Stimulated activated CD8-positive, alpha-beta memory T cell treated with anti-CD3 and anti-CD28 coated beads, Interleukin-4, amount 100 ng/mL, for 4 hours (primary cell): ENCODE measurements at places on chromosomes 5 and 9.

GRCh38 chr9:70563431-70564204 lies 149.2 kb upstream of the KLF9 start:
- no peak for DNase-seq

- no peak for DNase-seq
These were observed 79.3 kb downstream of the PTPN3 start for GRCh38 chr9:109418827-109419226.

- DNase-seq, result no peak
These were observed 203.0 kb upstream of the TUT7 start for GRCh38 chr9:86557063-86557766.

- no peak for DNase-seq
These were observed 55.2 kb downstream of the RIC1 start for GRCh38 chr9:5684101-5684500.

- no peak for DNase-seq
These were observed 12.3 kb downstream of the PSIP1 start for GRCh38 chr9:15498246-15498995.

DNA sequence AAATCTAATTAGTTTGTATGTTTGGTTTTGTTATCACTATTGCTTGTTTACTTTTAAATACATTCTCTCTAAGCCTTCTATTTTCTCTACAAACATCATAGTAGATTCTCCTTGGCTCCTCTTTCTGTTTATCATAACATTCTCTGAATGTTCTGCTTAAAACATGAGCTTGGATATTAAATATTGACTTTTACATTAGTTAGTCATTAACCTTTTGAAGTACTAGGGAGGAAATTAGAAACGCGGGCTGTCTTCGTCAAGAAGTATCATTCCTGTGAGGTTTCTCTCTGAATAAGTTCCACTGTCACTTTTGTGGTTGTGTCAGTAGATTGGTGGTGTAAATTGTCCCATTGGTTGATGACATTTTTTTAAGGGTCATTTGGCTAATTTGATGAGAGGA lies 821.5 kb downstream of the EFNA5 start:
- no peak for DNase-seq

DNA sequence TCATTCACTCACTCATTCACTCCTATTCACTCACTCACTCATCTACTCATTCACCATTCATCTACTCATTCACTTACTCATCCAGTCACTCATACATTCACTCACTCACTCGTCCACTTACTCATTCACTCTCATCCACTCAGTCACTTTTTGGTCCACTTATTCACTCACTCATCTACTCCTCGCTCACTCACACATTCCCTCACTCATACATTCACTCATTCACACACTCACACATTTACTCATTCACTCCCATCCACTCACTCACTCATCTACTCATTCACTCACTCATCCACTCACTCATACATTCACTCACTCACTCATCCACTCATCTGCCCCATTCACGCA lies 27.7 kb downstream of the WNK2 start:
- no peak for DNase-seq

- no peak for DNase-seq
These were observed 9.0 kb upstream of the SPINK4 start for GRCh38 chr9:33230756-33231622.

DNA sequence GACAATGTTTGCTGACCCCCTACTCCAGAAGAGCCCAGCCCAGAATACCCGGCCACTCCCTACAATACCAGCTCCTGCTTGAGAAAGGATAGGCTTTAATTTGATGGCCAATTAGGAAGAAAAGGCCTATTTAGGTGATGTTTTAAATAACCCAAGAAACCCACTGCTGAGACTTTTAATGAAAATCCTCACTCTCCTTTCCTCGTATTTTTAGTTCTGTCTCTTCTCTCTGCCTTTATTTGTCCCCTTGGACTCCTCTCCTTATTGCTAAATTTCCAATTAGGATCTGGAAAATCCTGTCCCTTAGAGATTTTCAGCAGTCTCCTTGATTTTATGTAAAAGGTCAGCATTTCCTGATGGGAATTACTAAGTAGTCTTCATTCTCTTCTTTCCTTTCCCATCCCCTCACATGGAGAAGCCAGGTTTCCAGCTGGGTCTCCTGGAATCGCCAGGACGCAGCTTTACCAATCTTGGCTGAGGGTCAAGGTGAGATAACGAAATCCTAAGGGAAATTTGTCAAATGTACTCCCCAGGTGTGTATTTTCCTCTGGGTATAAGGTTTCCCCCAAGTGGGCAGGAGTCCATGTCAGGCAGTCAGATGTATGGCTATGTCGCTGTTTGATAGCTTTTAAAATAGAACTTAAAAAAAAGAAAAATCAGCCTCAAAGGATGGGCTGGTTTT lies 11.7 kb downstream of the STC2 start:
- DNase-seq, result no peak

GRCh38 chr5:64773533-64773932 lies 4.8 kb downstream of the CWC27 start:
- no peak for DNase-seq

GRCh38 chr5:29697785-29698414 lies 1495.6 kb upstream of the CDH6 start:
- no peak for DNase-seq

DNA sequence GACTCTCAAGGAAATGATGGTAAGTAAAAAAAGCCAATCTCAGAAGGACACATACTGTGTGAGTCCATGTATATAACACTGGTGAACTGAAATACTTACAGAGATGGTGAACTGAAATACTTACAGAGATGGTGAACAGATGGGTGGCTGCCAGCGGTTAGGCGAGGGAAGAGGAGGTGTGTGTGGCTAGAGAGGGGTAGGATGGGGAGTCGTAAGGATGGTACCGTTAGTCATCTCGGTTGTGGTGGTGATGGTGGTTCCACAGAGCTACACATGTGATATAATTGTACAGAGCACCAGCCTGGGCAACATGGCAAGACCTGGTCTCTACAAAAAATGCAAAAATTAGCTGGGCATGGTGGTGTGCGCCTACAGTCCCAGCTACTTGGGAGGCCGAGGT lies 113.6 kb upstream of the RAPGEF1 start:
- no peak for DNase-seq

DNA sequence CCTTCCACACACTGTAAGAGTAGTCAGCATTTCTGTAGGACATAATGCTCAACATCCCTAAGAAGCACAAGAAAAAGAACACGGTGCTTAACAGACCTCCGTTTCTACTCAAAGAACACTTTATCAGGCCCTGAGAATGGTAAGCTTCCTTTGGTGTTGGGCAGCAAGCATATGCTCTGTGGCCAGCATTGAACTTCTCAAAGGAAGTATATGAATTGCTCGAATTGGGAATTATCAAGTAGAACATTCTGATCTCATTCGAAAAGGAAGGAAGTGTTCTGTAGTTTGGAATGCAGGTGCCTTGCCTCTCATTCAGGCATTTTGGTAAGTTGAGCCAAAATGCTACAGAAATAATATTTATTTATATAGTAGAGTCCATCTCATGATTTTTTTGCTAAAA lies 61.0 kb downstream of the C5 start:
- DNase-seq, result no peak

GRCh38 chr9:20139763-20140290 lies 351.0 kb upstream of the SLC24A2 start:
- DNase-seq, result no peak

GRCh38 chr9:34653151-34654072 lies 1.4 kb downstream of the IL11RA start:
- DNase-seq, result no peak

- DNase-seq, result no peak
These were observed 4.9 kb upstream of the UBTD2 start for GRCh38 chr5:172288465-172288864.

- no peak for DNase-seq
These were observed 259.1 kb downstream of the AOPEP start for GRCh38 chr9:94985649-94986048.

GRCh38 chr5:178238711-178239592 lies 6.3 kb upstream of the PHYKPL start:
- DNase-seq, result no peak

GRCh38 chr9:78865737-78866136 lies 568.8 kb downstream of the PSAT1 start:
- no peak for DNase-seq

GRCh38 chr9:385818-386398 lies 171.2 kb downstream of the DOCK8 start:
- DNase-seq, result no peak

DNA sequence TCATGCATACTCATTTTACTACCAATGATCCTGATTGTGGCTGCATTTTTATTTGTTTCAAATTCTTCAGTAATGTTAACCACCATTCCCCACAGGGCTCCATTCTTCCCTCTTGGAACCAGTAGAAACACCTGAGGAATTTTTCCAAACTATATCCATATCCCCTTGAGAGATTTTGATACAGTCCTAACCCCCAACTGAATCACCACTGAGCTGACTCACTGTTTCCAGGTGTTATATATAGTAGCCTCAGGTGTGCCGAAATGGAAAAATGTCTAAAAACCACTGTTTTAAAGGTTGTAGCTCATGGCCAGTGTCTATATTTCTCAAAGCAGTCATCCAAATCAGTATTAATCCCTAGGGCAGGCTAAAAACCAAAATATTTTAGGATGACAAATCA lies 85.2 kb downstream of the MRPS27 start:
- no peak for DNase-seq

DNA sequence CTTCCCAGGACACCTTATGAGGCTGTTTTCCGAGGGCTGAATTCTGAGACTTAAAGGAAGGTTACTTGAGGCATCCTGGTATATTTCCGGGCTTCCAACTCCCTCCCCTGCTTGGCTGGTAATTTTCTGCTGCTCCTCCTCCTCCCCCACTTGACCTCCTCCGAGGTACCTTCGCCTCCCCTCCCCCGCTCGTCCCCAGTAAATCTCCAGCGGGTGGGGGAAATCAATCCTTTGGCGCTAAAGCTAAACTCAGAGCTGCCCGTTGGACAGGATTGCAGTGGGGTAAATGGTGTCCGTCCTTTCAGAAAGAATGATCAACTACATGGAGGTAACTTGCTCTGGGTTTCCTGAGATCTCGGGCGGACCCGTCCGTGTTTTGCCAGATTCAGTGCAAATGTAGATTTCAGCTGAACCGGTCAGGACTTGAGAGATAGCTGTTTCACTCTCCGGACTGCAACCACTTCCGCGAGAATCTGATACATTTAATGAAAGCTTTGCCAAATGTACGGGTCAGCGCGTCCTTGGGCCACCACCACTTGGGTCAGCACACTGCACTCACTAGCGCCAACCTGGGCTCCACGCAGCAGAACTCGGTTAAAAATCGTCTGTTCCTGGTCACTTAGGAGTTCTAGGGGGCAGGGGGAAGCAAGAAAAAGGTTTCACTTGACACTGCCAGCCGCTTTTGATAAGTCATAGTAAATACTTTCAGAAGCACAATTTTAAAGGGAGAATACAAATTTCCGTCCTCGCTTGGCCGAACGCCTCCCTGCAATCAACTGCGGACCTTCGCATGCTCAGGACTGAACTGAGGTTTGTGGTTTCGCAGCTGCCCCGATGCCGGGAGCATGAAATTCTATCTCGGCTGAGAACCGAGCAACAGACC lies 4.6 kb upstream of the ISL1 start:
- no peak for DNase-seq

DNA sequence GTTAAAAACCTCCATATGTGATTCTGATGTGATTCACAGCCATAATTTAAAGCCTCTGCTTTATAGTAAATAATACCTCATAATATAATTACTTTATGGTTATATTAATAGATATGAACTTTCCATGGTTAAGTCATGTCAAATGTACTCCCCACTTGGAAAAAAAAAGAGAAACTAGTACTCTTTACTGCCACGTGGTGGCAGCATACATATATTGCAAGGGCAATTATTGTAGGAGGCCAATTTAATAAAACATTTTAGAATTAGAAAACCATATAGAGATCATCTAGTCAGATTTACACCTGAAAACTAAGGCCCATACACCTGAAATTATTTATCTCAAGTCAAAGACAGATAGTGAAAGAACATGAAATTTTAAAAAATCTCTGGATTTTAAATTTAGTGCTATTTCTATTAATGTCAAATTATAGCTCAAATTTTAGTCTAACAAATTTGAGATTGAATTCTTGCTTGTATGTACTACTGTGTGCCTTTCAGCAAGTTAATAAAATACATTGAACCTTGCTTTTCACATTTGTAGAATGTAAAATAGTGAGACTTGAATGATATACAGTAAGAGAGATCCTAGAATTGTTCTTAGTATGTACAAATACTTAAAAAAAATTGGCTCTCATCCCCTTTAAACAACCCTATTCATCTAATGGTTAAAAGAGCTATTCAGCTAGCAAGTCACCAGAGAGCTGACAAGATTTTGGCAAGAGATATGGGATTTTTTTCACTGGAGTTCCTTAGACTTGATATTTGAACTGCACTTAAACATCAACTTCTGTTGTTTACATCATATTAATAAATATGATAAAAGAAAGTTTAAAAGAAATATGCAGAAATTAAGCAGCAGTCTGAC lies 603.8 kb downstream of the TLE4 start:
- no peak for DNase-seq

- no peak for DNase-seq
These were observed 42.7 kb upstream of the PLPP1 start for GRCh38 chr5:55577353-55578060.

- no peak for DNase-seq
These were observed 102.4 kb downstream of the PCSK1 start for GRCh38 chr5:96330530-96331140.

- no peak for DNase-seq
These were observed 18.6 kb downstream of the DCANP1 start for GRCh38 chr5:135428586-135428985.

DNA sequence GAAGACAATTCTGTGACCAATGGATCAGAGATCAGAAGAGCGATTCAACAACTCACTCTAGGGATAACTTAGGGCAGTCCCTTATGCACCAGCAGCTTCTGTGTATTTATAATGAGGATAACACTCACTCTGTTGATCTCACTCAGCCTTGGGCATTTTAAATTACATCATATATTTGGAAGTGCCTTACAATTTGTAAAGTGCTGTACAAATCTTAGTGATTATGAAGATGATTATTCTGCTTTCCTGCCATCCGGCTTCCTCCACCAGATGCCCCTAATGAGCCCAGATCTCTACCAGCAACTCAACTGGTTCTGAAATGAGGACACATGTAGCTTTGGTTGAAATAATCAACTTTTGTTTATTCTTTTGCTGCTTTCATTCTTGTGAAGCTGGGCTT lies 105.3 kb downstream of the PCSK1 start:
- no peak for DNase-seq

DNA sequence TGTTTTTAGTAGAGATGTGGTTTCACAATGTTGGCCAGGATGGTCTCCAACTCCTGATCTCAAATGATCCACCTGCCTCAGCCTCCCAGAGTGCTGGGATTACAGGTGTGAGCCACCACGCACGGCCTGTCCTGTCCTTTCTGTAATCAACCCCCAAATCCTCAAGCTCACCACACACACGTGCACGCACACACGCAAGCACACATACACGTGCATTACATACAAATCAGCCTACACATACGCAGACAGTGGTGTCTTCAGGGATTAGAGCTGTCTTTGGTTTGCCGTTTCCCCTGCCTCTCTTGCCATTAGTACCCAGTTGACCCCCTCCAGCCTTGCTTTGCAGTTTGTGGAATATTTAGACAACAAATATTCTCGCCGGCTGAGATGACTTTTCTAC lies 6.5 kb downstream of the GLT6D1 start:
- no peak for DNase-seq

- DNase-seq, result no peak
These were observed 14.9 kb downstream of the TRIM7 start for GRCh38 chr5:181189962-181190710.
